ENCODE measurements at places on chromosomes 4 and X.

GRCh38 chr4:92791871-92792440 is 488.2 kb downstream of the GRID2 start:
- no peak for DNase-seq

DNA sequence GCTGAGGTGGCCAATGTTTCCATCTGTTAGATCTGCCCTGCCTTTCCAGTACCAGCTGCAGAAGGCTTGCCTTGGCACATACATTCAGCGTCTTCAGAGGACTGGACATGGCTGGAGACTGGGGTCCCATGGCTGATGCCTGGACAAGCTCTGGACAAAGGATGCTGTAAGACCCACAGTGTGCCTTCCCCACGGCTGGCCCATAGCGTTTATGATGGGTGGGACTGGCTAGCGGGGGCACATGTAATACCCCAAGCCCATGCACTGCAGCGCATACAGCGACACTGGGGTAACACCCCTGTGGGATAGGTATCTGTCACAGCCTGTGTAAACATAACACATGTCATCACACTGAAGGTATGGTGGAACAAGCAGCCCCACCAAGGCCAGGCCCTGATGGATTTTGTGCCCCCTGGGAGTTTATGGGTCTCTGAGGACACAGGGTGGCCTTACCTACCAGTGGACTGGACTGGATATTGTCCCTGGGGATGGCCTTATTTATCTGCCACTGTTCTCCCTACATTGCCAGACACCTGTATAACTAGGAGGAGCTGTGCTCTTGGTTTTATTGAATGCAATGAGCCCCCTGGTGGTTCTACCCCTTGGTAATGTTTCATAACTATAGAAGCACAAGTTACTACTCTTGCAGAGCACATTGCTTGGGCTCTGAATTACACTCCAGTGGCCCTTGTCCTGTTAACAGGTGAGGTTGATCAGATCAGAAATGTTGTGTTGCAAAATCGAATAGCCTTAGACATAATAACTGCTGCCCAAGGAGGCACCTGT is 34.3 kb upstream of the TACR3 start:
- DNase-seq: no peak

- DNase-seq: no peak
These were observed 74.3 kb upstream of the NPY2R start for GRCh38 chr4:155134136-155134535.

DNA sequence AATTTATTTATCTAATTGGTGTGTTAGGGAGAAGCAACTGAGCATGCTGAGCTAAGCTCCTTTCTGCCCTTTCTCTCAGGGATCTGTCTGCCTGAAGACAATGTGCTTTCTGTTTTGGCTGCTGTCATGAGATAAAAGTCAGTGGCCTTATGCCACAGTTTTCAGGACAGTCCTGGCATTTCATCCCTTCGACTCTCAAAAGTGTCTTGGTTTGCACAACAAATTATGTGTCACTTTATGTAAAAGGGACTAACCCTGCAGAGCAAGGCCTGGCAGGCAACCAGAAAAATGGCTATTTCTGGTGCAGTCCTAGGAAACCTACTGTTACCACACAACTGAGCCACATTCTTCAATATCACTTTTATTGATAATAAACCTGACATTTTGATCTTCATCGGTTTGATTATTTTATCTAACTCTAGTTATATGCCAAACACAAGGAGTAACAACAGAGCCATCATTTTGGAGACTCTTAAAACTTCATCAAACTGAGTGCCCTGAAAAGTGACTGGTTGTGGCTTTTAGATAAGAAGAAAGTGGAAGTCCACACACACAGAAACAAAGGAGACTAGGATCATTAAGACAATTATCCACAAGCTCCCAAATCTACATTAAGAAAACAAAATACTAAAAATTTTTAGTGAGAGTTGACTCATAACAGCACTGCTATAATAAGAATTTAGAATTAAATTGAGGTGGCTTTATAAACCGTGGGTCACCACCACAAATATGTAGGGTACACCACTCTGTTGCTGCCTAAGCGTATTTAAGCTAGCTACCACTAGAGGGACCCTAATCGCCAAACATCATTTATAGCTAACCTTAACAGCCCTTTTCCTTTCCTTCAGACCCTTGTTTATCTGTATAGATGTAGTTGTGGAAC is 95.9 kb upstream of the PTPN13 start:
- DNase-seq: peak; percentile 17

DNA sequence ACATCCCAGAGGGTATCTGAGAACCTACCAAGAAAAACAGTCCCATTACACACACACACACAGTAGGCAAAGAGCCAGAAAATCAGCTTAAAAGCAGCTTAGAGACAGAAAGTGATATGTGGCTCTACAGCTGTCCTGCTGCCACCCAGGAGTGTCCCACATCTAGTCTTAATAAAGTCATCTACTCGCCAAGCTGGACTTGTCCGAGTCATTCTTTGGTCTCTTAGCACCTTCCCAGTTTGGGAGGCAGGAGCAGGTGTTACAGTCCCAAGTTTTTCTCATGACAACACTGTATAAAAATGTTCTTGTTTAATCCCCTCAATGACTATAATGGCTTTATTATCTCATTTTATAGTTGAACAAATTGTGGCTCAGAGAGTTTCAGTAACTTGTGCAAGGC is 252.5 kb upstream of the CASK start:
- no peak for DNase-seq

GRCh38 chr4:122099896-122100295 is 52.2 kb upstream of the BLTP1 start:
- DNase-seq: no peak

DNA sequence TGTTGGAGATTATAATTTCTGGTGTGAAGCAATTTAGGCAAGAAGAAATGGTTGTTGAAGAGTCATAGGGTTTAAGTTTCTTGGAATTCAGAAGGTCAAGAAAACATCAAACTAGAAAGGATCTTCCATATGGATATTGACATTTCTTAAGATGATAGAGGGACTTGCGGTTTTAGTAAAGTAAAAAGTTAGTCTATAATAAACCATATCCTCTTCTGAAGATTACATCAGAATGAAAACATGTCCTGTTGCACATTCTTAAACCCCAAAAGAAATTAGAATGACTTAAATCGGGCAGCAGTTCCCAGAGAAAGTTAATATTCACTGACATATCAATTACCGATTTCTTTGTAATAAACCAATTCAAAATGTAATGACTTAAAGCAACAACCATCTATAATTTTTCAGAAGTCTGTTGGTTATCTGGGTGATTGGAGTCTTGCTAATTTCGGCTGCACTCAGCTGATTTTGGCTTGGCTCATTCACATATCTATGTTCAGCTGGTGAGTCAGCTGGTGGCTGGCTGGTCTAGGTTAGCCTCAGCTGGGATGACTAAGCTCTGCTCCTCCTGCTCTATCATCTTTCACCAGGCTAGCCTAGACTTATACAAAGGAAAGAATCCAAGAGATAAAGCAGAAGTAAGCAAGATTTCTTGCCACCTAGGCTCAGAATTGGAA is 24.4 kb upstream of the DYNLT3 start:
- DNase-seq: no peak

- DNase-seq: no peak
These were observed 3.8 kb downstream of the SCML1 start for GRCh38 chrX:17741123-17741511.

DNA sequence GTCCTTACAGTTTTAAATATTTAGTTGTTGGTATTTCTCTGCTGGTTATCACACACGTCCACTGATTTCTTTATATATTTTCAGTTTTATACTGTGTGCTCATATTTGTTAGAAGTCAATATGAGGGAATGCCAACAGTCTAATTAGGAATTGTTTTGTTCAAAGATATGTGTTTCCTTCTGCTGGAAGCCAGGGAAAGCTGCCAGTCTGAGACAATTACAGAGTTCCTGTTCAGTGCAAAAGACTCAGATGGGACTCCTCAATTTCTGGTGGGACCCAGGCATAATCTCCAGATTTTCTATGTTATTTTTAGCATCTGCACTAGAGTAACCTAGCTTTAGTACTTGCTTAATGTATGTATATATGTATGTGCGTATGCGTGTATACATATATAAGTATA is 486.0 kb downstream of the GRID2 start:
- no peak for DNase-seq

DNA sequence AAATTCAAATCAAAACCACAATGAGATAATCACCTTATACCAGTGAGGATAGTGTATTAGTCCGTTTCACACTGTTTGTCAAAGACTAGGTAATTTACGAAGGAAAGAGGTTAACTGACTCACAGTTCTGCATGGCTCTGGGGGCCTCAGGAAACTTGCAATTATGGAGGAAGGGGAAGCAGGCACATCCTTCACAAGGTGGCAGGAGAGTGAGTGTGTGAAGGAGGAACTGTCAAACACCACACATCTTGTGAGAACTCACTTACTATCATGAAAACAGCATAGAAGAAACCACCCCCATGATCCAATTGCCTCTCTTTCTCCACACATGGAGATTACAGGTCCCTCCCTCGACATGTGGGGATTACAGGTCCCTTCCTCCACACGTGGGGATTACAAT is 54.7 kb upstream of the TRPC5 start:
- DNase-seq: no peak

- DNase-seq: no peak
These were observed 313.3 kb upstream of the ACTRT1 start for GRCh38 chrX:128365492-128365891.

GRCh38 chr4:108155373-108155772 is 13.4 kb downstream of the LEF1 start:
- DNase-seq: no peak

DNA sequence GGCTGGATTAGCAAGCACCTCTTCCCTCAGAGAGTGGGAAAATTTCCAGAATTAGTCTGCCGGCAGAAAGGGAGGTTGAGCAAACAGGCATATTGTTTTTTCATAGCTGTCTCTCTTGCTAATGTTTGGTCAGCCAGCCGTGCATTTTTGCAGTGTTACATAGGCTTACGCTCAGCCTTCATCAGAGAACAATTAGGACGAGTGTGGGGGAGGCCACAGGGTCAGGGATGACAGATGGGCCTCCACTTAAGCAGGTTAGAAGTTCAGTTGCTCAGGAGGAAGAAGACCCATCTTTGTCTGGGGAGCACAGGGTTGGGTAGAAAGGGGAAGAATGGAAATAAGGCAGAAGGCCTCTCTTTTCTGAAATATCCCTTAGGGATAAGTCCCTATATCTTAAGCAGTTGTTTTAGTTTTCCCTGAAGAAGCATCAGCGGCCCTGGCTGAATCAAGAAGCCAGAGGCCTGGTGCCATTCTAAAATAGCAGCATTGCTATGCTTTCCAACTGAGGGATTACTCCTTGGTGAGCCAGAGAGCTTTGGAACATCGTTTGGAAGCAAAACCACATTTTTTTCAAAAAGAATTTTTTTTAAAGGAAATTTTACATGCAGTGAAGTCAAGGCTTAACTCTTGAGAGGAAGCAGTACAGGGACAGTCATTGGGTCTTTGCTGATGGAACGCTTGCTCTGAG is 118.8 kb downstream of the SMIM20 start:
- no peak for DNase-seq

DNA sequence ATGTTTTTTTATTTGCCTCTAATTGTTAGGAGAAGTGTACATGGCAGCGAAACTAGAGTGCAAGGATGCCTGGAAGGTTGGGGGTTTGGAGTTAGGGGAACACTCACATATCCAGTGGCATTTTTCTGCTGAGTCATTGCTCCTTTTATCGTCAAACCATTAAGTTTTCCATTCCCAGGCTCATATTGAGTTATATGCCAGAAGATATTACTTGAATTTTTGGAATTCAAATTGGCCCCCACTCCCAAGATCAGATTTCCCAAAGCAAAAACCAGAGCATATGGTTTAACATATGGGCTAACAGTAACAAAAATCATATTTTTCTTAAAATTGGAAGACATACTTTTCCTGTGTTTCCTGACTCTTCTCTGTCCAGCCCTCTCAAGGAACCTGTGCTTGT is 152.7 kb downstream of the FSTL5 start:
- DNase-seq: no peak

DNA sequence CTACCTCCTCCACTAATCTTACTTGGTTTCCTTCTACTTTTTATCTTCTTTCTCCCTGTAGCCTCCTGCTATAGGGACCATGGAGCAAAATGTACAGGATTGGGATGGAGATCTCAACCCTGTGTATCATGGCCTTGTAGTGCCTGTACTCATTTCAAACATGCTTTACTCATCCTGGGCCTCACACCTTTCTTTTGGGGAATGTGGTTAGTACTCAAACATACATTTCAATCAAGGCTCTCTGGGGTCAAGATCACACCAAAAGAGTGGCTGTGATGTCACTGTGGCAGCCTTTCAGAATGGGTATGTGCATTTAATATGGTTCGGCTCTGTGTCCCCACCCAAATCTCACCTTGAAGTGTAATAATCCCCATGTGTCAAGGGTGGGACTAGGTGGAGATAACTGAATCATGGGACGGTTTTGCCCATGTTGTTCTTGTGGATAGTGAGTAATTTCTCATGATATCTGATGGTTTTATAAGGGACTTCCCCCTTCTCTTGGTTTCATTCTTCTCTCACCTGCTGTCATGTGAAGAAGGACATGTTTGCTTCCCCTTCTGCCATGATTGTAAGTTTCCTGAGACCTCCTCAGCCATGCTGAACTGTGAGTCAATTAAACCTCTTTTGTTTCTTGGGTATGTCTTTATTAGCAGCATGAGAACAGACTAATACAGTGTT is 205.1 kb downstream of the RASL11B start:
- no peak for DNase-seq

GRCh38 chr4:91621446-91621845 is 682.3 kb upstream of the GRID2 start:
- no peak for DNase-seq

DNA sequence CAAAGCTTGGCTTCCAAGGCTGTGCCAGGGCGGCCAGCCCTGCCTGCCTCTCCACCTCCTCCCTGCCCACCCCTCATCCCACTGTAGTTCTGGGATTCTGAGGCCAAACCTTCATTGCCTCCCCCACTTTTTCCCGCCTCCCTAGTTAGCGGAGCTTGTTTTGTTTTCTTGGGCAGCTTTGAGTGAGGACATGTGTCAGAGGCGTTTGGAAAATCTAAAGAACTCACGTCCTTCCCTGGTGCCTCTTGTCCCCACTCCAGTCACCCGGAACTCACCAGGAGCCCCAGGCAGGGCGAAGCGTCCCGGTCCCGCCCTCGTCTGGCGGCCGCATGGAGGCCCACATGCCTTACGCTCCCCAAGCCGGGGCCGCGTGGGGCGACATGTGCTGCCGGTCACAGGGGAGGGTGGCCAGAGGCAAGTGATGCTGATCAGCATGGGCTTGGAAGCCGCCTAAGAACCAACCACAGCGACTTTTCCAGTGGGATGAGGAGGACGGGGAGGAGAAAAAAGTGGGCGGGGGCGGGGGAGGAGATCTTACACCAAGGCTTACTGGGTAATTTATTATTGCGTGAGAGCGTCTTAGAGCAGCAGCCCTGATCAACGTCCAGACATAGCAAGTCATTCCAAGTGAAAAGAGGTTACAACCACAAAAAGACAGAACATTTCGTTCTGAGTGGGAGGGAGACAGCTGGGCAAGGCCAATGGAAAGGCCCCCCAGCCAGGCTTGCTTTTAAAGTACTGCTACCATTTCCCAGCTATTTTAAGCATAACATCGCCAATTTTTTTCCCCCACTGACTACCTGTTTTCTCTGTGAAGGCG is 48.5 kb downstream of the PRPS1 start:
- DNase-seq: no peak

GRCh38 chrX:123851079-123851478 is 8.8 kb upstream of the XIAP start:
- no peak for DNase-seq

- DNase-seq: no peak
These were observed 182.1 kb upstream of the TET2 start for GRCh38 chr4:104964410-104965175.

Measured in NCI-H1105 (cell line).